ENCODE measurements at places on chromosomes 2 and 18.
A peak's percentile ranks its signal among the peaks of the same experiment; 100 is the strongest.

DNA sequence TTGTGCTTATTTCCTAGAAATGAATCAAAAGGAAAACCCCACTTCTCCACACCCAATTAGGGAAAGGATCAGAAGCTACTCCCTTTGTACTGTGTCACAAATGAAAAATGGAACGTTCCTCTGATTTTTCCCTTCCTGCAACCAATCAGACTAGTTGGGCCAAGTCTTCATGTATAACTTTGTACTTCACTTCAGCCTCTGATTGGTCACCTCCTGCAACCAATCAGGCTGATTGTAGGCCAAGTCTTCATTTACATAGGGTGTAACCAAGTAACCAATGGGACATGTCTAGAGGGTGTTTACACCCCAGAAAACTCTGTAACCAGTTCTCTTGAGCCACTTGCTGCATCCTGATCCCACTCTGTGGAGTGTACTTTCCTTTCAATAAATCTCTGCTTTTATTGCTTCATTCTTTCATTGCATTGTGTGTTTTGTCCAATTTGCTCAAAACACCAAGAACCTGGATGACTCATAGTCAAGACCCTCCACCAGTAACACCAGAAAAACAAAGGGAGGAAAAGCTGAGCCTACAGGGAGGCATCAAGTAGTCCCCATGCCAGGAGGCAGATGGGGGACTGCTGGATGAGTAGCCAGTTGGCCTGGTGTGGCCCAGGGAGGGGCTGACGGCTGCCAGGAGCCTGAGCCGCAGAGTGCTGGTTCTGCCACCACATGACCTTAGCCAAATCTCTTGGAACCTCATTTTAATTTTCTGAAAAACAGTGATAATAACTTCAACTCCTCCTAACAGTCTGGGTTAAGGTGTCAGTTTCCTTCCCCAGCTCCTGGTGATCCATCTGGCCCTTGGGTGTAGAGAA is 46.1 kb downstream of the SOWAHC start:
- no peak for DNase-seq

DNA sequence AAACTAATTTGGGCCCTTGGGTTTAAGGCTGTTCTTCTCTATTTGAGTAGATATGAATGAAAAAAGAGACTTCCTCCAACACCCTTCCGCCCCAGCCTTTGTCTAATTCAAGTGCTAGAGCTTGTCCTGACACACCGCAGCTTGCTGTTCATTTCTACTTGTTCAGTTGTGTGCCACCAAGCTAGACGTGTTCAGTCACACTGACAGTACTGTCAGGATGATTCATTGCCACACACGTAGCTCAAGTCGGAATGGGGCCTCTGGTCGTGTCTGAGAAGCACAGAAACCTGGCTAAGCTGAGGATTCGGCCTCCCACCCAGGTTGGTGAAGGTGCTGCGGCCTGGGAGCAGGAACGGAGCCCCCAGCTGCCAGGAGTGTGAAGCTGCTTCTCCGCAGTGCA is 45.6 kb upstream of the INHBB start:
- DNase-seq: no peak

DNA sequence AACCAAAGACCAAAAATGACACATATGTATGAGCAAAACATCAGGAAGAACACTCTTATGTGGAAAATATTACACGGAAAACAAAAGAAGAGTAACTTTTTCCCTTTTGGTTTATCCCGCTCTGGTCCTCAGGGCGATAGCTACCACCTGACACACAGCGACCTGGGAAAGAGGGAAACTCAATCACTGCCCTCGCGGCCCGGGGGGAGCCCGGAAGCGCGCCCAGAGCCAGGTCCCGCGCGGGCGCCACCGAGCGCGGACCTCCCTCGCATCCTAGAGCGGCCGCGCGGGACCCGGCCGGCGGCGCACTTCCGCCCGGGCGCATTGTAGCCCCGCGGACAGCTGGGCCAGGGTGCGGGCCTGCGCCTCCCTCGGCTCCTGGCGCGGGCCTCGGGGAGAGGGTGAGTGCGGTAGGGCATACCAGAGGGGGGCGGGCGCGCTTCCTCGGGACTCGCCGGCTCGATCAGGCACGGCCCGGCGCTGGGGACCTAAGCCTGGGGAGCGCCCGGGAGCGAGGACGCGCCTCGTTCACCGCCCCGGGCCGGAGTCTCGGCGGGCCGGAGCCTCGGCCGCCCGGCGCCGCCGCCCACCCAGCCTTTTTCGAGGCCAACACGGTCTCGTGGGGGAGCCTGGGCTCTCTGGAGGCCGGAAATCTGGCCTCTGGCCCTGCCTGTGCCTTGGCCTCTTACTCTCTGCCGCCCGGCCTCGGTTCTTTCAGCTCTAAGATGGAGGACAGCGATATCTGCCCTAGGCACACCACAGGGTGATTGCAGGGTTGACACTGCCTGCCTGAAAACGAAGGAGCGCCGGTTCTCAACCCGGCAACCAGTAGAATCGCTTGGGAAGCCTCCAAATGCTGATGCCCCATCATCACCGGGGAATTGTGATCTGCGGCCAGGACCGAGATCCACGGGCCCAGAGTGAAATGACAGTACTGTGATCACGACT is at the start of gene ELAC1:
Gene ELAC1 (plus strand): TSS at position 327 of the 948 bp plus-strand sequence. CDS start 6,365 bp downstream, outside the sequence.
- peak; percentile 79 for DNase-seq

GRCh38 chr2:127650785-127651380 is 4.9 kb downstream of the GPR17 start:
- no peak for DNase-seq

GRCh38 chr18:78586586-78586985 is 393.0 kb upstream of the SALL3 start:
- no peak for DNase-seq

- DNase-seq: no peak
Observed at GRCh38 chr2:13524492-13524891, 807.8 kb downstream of the TRIB2 start.

GRCh38 chr2:191738667-191739066 is 60.7 kb downstream of the NABP1 start:
- DNase-seq: no peak

DNA sequence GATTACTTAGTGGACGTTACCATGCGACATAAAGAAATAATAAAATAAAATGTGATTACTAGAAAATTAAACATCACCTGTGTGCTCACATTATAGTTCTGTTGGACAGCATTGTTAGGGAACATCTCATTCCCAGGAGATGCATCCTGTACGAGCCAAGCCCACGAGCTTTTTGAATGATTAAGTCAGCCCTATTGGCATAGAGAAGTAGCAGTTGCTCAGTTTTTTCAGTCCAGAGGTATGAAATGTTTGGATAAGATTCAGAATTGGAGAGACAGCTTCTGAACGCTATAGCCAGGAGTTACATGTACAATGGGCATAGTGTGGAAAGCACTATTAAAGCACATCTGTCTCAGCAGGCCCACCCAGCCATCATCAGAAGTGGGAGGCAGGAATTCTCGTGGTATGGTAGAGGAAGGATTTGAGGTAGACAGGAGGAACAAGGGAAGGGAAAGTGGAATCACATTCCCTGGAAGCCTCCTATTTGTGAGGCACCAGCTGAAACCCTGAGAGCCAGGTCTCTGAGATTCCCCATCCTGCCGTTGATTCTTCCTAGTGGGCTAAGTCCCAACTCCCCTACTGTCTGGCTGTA is 8.6 kb downstream of the SPATS2L start:
- DNase-seq: no peak

GRCh38 chr2:178477443-178478129 is 814 bp downstream of the FKBP7 start:
- no peak for DNase-seq

GRCh38 chr18:26717123-26717719 is 148.3 kb downstream of the AQP4 start:
- DNase-seq: no peak

DNA sequence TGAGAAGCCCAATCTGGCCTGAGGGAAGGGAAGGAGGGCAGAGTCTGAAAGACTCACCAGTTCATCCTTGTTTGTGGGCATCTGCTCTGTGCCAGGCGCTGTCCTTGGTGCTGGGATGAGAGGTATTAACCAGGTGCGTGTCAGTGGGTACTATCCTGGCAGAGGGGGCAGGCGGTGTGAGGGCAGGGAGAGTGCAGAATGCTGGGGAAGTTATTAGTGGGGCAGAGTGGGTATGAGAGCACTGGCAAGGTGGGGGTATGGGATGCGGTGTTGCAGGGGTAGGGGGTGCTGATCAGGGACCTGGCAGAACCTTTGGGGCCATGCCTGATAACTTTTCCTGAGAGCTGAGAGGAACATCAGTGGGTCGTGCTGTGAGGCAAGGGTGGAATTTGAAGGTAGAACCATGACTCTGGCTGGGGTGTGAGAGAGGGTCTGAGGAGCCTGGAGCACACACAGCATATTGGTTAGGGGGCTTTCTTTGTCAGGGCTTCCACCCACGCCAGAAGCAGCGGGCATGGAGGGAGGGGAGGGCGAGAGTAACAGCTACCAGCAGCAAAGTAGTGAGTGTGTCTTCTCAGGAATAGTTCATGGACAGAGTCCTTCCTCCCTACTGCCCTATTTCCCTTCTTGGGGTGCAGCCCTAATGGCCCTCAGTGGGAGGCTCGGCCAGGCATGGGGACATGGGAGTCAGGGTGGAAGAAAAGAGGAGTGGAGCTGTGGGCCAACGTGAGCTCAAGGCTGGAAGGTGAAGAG is 290.7 kb downstream of the CYP26B1 start:
- DNase-seq: no peak

- DNase-seq: no peak
Observed at GRCh38 chr2:217944923-217945322, 57.9 kb downstream of the TNS1 start.

DNA sequence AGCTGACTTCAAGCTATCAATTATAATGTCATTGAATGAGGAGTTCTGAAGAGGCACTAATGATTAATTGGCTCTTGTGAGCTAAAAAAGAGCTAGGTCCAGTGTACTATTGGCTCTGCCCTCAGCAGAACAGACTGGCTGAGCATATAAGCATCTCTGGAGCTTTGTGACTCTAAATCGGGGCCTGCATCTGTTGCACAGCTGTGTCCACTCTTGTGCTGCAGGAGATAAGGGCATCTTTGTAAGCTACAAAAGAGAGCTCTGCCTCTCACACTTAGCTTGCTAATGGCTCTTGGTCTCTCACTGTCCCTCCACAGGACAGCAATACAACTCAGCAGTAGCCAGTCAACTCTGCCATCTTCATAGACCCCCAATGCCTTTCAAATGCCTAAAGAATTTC is 61.5 kb upstream of the L3MBTL4 start:
- DNase-seq: no peak

DNA sequence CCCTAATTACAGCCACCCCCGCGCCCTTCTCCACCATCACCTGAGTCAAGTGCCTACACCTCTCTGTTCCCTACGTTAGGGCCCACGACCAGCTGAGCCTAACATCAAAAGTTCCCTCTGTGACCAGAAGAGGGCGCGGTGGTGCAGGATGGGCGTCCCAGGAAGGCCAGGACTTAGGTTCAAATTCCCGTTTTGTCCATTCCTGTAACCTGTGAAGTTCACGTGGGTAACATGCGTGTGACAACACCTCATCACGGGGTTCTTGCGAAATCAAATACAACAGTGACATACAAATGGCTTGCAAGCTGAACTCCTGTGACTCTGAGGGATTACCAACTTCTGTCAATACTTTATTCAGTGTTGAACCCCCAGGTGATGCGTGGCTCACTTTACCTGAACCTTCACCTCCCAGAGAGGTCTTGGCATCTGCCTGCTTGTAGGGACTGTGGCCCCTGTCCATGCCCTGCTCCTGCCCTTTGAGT is 207.9 kb downstream of the ARL4C start:
- peak; percentile 25 for DNase-seq

DNA sequence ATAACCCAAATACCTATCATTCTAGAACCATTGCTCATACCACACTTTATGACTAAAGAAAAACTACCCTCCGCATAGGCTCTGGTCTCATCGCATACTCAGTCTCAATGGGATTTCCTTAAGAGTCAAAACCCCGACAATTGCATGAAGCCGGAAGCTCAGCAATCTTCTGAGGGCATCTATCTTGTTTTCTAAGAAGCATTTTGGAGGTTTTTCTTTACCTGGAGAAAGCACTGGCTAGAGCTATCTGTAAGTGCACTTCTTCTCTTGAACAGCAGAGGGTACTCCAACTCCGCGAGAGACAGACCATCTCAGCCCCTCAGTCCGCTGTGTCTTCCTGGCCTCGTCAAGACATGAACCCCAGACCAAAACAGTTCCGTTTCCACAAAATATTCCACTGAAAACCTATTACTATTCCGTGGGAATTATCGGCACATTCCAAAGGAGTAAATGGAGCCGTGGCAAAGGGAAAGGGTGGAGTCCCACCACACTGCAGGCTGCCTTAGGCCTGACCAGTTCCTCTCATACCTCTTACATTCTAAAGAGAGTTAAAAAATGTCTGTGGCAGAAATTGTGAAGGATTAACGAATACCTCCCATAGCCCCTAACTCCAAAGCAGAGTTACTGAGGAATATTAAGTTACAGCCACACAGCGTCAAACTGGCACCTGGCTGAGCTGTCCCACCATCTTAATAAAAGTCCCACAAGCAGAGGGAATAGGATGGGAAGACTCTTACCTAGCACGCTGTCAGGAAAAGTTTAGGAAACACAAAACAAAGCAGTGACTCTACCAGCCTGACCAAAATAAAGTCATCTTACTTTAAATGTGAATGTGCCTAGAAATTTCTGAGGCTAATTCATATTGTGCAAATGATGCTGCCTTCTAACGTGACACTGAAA is 325.6 kb upstream of the VRK2 start:
- no peak for DNase-seq

DNA sequence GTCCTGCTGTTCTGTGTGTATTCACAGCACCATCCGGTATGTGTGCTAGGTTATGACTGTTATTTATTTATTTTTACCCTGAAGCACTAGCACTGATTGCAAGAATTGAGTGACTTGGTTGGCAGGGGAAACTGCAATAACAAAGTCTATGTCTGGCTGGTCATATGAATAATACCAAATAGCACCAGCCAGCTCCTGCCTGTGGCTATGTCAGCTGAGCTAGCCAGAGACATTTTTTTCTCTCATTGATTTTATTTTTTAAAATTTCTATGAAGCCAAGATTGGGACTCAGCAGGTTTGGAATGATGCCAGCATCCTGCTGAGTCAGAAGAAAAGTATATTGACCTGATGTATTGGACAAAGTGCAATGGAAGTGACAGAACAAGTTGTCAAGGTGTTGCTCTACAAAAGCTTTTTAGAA is 188.5 kb upstream of the CDH2 start:
- no peak for DNase-seq

DNA sequence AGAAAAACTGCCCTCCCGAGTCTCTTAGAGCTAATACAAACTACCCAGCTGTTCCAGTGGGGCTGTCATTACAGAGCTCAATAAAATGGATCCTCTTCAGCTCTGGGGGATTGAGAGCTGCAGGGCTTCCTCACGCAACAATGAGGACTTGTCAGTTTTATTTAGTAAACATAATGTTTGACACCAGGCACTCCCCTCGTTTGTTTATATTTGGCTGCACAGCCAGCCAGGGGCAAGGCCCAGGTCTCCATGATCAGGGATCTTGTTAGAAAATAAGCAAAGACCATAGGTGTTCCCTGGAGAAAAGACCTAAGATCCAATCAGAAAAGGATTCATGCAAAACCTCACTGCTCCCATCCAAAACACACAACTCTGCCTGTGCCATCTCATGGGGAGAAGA is 158.2 kb downstream of the C1D start:
- DNase-seq: no peak

- no peak for DNase-seq
Observed at GRCh38 chr2:173972165-173972564, 7.0 kb upstream of the SP3 start.

GRCh38 chr18:23239885-23240608 is 104.8 kb downstream of the CABLES1 start:
- DNase-seq: no peak
